ENCODE measurements at places on chromosomes 1 and 21. TPM values are rescaled to one million over a fixed set of nuclear protein-coding genes. Genes with fewer than 3 reads are reported as not detected.

The MAP3K7CL gene
- total RNA-seq: 4.4 TPM

The NBPF14 gene
- 29.3 TPM for total RNA-seq

The TBX15 gene
- total RNA-seq: not detected

GRCh38 chr1:64137412-64137803 is 66.0 kb upstream of the UBE2U start:
- no peak for DNase-seq

DNA sequence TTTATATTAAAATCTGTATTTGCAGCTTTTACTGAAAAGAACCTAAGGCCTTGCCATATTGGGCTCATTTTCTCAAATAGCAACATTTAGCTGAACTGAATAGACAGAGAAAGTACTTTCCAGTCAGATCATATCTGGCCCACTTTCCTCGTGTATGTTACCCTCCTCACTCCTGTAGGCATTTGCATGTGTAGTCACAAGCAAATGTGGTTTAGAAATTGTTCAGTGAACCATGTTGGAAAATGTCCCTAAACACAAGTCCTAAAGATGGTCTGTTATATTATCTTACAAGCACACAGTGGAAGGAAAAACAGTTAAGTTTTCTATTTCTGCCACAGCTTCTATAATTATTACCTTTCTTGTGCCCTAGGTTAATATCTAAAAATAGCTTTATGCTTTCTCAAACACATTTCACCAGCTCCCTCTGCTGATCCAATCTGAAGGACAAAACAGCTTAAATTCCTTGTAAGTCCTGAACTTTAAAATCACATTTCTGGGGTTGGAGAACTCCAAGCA is 606 bp upstream of the FMO4 start:
- no peak for DNase-seq

DNA sequence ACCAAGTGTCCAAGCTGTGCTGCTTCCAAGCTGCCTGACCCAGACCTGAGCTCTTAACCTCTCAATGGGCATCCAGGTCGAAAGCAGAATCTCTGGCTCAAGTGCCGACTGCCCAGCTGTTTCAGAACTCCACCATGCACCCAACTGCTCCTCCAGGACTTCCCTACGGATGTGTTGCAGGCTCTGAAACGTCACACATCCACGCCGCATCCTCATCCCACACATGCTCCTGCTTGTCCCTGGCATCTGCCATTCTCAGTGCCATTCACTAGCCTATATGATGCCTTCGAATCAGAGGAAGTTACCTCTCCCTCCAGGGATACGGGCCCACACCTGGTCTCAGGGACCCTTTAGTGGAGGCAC is 11.2 kb downstream of the PDZK1IP1 start:
- no peak for DNase-seq

The HES3 gene
- not detected for total RNA-seq

DNA sequence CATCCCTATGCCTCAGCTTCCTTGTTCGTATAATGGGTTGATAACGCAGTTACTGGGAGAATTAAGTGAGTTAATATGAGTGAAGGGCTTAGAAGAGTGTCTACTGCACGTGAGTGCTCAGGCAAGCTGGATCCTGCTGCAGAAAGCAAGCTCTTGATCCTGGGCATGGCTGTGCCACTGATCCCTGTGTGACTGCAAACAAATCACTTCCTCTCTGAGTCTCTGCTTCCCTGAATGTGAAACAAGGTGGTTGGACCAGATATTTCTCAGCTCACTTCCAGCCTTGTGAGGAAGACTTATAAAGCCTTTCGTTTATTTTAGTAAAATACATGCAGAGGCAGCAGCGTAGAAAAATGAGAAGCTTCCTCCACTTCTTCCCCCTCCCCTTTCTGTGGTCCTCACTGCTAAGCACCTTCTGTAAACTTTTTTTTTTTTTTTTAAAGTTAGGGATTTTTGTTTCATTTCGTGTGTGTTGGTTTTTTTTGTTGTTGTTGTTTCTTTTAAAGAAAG is 13.8 kb downstream of the PSEN2 start:
- DNase-seq: no peak

The COL8A2 gene
- total RNA-seq: 1.8 TPM
